ENCODE measurements at places on chromosomes 3 and 15.

DNA sequence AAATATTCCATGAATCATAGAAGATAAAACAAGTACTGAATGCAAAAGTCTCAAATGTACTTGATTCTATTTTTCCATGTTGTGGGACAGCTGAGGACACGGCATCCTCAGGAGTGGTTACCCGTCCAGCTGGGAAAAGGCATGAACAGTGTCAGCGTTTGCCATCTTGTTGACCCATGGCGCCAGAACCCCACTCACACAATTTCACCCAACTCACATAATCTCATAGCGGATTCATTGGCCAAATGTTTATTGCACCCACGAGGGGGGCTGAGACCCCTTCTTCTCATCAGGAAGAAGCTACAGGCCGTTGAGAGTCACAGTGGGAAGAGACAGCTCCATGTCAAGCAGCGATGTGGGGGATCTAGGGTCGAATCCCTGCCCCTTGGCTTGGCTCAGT, 72.9 kb downstream of the OCA2 start:
- DNase-seq: no peak

GRCh38 chr3:102478160-102478559, 43.3 kb downstream of the ZPLD1 start:
- no peak for DNase-seq

GRCh38 chr3:141875893-141876380, 506 bp upstream of the ATP1B3 start:
- no peak for DNase-seq

GRCh38 chr15:48040166-48040817, 80.5 kb upstream of the SLC24A5 start:
- DNase-seq: no peak

GRCh38 chr3:105162448-105162847, 204.3 kb upstream of the ALCAM start:
- no peak for DNase-seq

DNA sequence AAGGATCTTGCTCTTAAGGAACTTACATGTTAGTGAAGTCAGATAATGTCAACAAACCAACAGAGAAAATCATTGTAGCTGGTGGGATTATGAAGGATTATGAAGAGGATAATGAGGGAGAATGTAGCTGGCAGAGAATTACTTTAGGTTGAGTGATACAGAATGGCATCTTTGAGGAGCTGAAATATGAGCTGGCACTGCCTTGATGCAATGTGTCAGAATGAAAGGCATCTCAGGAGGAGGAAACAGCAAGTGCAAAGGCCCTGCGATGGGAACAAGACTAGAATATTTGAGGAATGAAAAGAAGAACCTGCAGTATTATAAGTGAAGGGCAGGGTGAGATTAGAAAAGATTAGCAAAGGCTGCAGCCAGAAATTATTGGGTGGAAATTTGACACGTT, 237.2 kb upstream of the ADAMTS9 start:
- DNase-seq: no peak

DNA sequence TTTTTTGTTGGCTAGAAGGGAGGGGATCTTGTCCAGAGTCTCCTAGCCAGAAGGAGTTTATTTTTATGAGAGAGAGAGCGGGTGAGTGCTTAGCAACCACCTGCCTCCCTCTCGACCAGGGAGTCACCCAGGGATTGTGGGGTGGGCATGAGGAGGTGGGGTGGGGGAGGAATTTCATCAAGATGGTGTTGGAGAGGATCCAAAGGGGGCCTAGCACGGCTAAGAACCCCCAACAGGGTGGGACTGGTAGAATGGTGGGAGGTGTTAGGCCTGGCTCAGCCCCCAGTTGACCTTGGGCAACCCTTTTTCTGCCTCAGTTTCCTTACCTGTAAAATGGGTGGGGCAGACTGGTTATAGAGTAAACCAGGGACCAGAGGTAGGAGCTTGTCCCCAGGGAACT, 1.8 kb downstream of the SLC6A6 start:
- no peak for DNase-seq

DNA sequence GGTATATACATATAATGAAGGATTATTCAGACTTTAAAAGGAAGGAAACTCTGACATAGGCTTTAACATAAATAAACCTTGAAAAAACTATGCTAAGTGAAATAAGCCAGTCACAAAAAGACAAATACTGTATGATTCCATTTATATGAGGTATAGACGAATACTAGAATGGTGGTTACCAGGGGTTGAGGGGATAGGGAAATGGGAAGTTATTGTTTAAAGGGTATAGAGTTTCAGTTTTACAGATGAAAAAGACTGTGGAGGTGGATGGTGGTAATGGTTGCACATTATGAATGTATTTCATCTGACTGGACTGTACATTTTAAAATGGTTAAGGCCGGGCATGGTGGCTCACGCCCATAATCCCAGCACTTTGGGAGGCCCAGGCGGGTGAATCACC, 41.7 kb downstream of the FRMD5 start:
- no peak for DNase-seq

DNA sequence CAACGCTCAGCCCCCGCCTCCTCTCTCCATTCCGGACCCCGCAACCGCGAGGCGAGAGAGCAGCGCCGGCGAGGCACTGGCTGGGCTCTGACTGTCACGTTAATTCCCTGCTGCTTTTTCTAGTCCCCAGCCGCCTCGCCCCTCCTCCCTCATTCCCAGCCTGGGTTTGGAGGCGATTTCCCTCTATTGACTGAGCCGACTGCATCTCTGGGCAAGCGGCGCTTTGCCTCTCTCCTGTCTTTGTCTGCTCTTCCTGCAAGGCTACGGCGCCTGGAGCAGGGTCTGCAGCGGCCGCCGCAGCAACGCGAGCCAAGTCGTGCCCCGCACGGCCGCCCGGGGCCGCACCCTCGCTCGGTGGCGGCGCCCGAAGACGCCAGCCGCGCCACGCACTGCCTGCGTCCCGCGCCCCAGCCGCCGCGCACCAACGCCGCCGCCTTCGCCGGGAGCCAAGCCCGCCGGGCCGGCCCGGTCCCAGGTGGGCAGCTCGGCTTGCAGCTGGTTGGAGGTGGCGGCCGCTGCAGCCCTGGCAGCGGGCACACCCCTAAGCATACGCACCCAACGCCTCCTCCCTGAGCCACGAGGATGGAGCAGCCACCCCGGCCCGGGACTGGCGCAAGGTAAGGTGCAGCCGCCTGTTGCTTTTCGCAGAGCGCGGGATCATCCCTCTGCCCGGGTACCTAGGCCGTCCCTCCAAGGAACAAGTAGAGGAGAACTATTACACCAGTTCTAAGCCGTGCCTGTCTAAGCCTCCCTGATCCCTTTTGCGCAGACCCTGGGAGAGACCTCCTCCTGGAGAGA, at the start of gene LRRC3B:
Gene LRRC3B, plus strand, starts transcription at position 152 of the 798 bp plus-strand sequence. CDS start 86,901 bp downstream, outside the sequence.
- no peak for DNase-seq

- no peak for DNase-seq
These were observed 16.7 kb downstream of the MEIS2 start for GRCh38 chr15:37083610-37084009.

GRCh38 chr3:72496051-72496670, 352.1 kb downstream of the SHQ1 start:
- no peak for DNase-seq

DNA sequence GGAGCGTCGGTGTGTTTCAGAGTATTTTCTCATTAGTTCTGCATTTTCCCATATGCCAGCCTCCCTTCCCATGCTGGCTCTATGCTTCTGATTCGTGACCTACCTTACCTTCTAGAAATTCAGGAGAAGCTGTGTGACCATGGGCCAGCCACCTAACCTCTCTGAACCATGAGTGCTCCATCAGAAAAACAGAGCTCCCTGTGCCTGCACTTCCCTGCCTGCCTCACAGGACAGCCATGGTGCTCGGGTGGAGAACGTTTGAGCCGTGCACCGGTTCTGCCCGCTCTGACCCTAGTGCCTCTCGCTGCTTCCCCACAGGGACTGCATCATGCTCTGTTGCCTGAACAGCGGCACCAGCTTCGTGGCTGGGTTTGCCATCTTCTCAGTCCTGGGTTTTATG, 74.5 kb upstream of the SLC6A1 start:
- DNase-seq: no peak

DNA sequence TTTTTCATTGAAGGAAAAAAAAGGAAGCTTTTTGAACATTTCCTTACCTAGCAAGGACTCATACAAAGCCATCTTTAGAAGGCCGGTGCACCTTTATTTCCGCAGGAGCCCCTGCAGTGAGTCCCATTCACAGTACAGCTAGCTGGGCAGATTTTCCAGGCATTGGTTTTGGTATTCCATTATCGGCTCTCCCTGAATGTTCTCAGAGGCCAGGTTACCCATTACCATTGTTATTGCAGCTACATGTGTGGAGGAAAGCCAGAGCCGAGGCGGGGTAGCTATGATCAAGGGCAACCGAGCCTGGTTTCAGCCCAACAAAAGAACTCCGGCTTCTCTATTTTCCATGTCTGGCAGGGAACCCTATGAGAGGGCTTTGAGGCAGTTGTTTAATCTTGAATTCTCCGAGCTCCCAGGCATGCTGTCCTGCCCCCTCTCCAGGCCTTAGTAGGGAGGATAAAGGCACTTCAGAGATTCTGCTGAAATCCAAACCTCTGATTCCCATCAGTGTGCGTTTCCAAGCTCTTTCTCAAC, 100.3 kb downstream of the LRRK1 start:
- DNase-seq: no peak

DNA sequence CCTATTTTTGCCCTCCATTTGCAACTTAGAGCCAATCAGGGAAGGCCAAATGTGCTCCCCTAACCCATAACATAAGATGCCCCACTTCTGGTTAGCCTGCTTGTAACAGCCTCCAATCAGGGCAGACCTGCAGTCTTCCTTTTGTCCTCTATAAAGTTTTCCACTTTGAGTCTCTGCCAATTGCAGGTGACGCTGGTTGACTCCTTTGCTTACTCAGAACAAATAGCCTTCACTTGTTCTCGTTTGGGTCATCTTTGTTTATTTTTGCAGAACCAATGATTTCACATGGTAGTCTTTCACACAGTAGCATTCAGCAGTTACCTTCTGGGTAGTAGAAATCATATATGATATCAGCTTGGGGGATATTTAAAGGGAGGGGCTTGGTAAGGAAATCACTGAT, 225.6 kb downstream of the MINAR1 start:
- DNase-seq: no peak

GRCh38 chr3:62363275-62363674, 10.1 kb downstream of the FEZF2 start:
- DNase-seq: no peak

- DNase-seq: no peak
These were observed 80.9 kb upstream of the PRTG start for GRCh38 chr15:55823699-55824340.

- DNase-seq: no peak
These were observed 591.2 kb downstream of the RSL24D1 start for GRCh38 chr15:54605556-54605955.

- DNase-seq: no peak
These were observed 366.5 kb upstream of the TBL1XR1 start for GRCh38 chr3:177563792-177564191.

- DNase-seq: no peak
These were observed 644.1 kb upstream of the BCHE start for GRCh38 chr3:166481340-166481739.

DNA sequence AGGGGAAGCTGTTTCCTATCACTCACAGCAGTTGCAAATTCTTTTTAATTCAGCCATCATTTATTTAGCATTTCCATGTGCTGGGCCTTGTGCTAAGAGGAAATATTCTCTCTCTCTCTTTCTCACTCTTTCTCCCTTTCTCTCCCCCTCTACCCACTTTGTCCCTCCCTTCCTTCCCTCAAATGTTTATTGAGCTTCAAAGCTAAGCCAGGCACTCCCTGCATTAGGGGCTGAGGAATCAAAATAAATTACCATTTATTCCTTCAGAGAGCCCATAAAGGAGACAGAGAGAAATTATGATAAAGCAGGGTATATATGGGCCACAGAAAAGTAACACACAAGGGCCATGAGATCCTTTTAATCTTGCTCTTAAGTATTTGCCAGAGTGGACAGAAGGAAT, 6.8 kb downstream of the TMPRSS7 start:
- DNase-seq: no peak

- DNase-seq: no peak
These were observed 16.3 kb downstream of the ZNF385D start for GRCh38 chr3:21734746-21735145.

- no peak for DNase-seq
These were observed 44.8 kb downstream of the PXYLP1 start for GRCh38 chr3:141276398-141276797.

DNA sequence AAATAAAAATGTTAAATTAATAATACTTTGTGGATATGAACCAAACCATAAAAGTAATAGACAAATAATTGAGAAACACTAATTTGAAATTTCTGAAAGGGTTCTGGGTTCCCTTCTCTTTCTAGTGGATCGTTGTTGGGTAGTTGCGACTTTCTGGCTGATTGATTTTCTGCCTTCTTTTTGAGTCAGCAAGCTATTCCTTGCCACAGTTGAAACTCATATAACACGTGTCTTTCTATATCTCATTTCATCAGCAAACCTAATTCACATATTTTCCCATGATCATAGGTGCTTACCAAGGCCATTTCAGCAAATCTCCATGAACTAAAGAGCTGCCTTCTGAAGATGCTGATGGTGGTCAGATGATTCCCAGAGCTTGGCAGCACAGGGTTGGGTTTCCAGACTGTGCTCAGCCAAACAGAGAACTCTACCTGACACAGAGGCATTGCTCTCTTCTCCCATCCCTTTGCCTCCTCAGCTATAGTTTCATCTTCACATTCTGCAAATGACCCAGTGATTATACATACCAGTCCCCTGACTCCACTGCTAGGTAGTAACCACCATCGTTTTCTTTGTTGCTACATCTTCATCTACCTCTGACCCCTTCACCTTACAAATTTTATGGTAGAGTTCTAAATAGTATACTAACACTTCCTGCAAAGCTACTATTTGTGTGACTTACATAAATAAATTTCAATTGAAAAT, 383.9 kb upstream of the DPH6 start:
- DNase-seq: no peak

- peak; percentile 24 for DNase-seq
These were observed 179.9 kb upstream of the C2CD4B start for GRCh38 chr15:62344806-62345539.

GRCh38 chr15:66006986-66007385, 137.7 kb downstream of the RAB11A start:
- no peak for DNase-seq

- DNase-seq: no peak
These were observed 2.2 kb downstream of the OXTR start for GRCh38 chr3:8767256-8767666.

DNA sequence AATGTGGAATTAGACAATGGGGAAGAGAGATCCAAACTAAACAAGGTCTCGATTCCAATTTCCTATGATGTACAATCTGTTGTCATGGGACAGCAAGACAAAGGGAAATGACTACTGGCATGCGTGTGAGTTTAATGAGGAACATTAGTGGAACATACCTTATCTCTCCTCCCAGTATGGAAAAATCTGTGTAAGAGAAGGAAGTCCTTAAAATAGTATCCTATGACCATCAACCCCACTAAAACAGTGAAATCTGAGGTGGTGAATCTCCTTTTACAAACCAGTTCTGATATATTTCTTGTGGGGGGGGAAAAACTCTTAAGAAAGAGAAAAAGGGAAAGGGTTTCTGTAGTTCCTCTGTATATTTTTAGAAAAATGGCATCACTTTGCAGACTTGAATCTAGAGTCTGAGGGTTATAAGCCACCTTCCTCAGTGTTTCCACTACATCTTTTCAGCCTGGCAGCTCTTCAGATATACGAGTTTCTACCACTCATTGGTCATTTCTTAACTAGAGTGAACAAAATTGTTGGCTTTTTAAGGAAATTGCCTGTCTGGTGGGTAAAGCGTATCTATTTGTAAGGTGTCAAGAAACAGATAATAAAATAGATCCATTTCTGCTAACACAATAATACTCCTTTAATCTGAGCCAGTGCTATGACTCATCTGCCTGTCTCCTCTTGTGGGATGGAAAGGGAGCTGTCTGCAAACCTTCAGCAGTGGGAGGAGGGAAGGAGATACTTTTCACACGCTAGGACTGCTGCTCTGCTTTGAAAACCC, 3.0 kb upstream of the TNFAIP8L3 start:
- no peak for DNase-seq

- no peak for DNase-seq
These were observed 283.7 kb upstream of the GBE1 start for GRCh38 chr3:82044930-82045705.
